Smooth muscle cell of the umbilical artery (primary cell): ENCODE measurements at places on chromosomes 5 and 9. TPM values are rescaled to one million over a fixed set of nuclear protein-coding genes. Genes with fewer than 3 reads are reported as not detected.

Gene CD274
- total RNA-seq, result 2.7 and 22.5 TPM in 2 replicates

Gene C5orf58
- not detected in 2 replicates for total RNA-seq

Gene ANKRA2
- total RNA-seq, result 17.2 and 23.8 TPM in 2 replicates

Gene PCDHGA5
- 0.89 and 0.92 TPM in 2 replicates for total RNA-seq

Gene CCDC171
- total RNA-seq, result 2.4 and 2.7 TPM in 2 replicates

Gene MARCOL
- not detected in 2 replicates for total RNA-seq

Gene CAMK2A
- 1.6 and 3.3 TPM in 2 replicates for total RNA-seq

Gene CKMT2
- 3.3 and 3.6 TPM in 2 replicates for total RNA-seq

Gene STKLD1
- 0.28 and 0.59 TPM in 2 replicates for total RNA-seq

Gene COL23A1
- 0.09 TPM in 1 of 2 replicates, not detected in the other for total RNA-seq

Gene FGF1
- 3.3 and 12.5 TPM in 2 replicates for total RNA-seq

Gene PCDHGB3
- 6.5 and 6.8 TPM in 2 replicates for total RNA-seq

Gene COQ4
- total RNA-seq, result 19.6 and 20.8 TPM in 2 replicates

Gene DRD1
- under 0.01 TPM in 1 of 2 replicates, not detected in the other for total RNA-seq

Gene PCDHA12
- 0.18 and 0.59 TPM in 2 replicates for total RNA-seq

Gene FOXE1
- total RNA-seq, result not detected in 2 replicates

Gene CCNI2
- not detected in 2 replicates for total RNA-seq

Gene PCDHA10
- total RNA-seq, result 0.23 and 0.59 TPM in 2 replicates

Gene HEMGN
- not detected in 2 replicates for total RNA-seq

Gene SLC6A19
- total RNA-seq, result not detected in 2 replicates

Gene HNRNPK
- 393 and 553 TPM in 2 replicates for total RNA-seq

Gene IFNA2
- total RNA-seq, result not detected in 2 replicates

Gene PTPA
- 75.7 and 106 TPM in 2 replicates for total RNA-seq

Gene LCN10
- not detected in 2 replicates for total RNA-seq

Gene FSTL4
- total RNA-seq, result not detected in 2 replicates

Gene KCNV2
- not detected in 2 replicates for total RNA-seq

Gene CCNJL
- 3.3 and 4.1 TPM in 2 replicates for total RNA-seq

Gene DND1
- 0.18 and 0.30 TPM in 2 replicates for total RNA-seq

Gene IFNB1
- total RNA-seq, result 0.30 TPM in 1 of 2 replicates, not detected in the other

Gene FLT4
- total RNA-seq, result 0.30 and 0.46 TPM in 2 replicates

Gene TEX48
- total RNA-seq, result not detected in 2 replicates

Gene IFNK
- not detected in 2 replicates for total RNA-seq

Gene FREM1
- 0.09 and 0.59 TPM in 2 replicates for total RNA-seq

Gene SLC25A2
- total RNA-seq, result 0.28 and 0.30 TPM in 2 replicates
